ENCODE measurements at places on chromosomes 5 and 9.

DNA sequence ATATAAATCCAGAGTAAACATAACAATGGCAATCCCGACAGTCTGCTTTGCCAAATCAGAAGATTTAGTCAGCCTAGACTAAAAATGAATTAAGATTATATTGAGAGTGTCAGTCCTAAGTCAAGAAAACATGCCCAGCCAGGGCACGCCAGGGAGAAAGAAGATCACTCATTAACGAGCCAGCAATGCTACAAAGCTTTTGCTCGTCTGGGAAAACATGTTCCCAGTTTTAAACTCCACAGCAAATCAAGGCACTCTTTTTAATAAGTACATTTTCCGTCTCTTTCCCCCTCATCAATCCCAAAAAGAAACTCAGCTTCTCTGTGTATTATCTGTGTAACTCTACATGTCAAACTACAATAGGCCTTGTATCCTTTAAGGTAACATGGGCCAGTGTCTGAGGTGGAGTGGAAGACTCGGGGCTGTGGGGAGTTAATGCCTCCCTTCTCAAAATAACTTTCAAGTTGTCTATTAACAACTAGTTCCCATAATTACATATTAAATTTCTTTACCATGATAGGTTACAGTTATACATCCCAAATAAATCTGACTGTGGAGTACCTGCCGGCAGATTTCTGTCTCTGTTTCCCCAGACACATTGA lies 40.9 kb downstream of the NFIB start:
- DNase-seq, result no peak

DNA sequence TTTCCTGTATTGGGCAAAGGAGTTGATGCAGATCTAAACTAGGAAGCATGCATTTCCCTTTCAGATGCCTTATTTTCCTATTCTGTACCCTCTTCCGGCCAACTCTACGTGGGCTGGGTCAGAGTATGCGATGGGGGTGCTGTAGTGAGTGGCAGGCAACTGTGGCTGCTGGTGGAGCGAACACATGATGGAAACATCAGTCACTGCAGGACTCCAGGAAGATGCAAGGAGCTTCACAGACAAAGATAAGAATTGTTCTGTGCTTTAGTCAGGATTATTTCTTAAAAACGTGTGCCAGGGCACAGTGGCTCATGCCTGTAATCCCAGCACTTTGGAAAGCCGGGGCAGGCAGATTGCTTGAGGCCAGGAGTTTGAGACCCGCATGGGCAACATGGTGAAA lies 75.1 kb downstream of the PSAT1 start:
- DNase-seq, result no peak

- DNase-seq, result no peak
These were observed 1.9 kb downstream of the LMNB1 start for GRCh38 chr5:126778675-126779403.

DNA sequence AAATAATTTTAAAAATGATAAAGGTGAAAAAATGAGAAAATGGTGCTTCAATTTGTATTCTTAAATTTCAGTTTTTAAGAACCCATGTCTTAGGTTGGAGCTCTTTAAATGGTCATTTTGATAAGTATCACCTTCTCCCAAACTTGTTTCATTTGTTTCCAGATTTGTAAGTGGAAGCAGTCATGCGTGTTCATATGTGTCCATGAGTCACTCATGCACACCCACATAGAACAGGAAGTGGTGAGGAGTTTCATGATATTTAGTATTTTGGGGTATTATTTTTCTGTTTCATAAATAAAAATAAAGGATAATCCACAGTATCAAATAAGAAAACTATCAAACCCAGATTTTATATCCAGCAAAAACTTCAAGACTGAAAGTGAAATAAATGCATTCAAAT lies 570.4 kb upstream of the ST8SIA4 start:
- no peak for DNase-seq

GRCh38 chr9:94860678-94861588 lies 134.4 kb downstream of the AOPEP start:
- peak; percentile 50 for DNase-seq

All from DMS153 (cell line).